ENCODE measurements at places on chromosomes 6 and 20.
A peak's percentile ranks its signal among the peaks of the same experiment; 100 is the strongest.

- no peak for DNase-seq
These were observed 102.3 kb upstream of the BMP2 start for GRCh38 chr20:6665161-6665560.

DNA sequence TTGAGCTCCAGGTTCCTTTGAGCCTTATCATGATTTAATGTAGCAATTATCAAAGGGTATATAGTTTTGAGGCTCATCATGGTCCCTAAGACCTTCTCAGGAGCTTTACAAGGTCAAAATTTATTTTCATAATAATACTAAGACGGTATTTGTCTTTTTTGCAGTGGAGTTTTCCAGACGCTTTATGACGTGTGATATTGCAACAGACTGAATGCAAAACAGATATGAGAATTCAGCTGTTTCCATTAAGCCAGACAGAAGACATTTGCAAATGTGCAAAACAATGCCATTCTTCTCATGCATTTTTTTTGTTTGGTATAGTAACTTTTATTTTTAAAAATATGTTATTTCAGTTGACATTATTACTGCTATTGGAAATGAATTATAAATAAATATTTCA is 24.7 kb upstream of the CNKSR3 start:
- no peak for DNase-seq

- no peak for DNase-seq
These were observed 42.3 kb downstream of the CCDC170 start for GRCh38 chr6:151536188-151536479.

DNA sequence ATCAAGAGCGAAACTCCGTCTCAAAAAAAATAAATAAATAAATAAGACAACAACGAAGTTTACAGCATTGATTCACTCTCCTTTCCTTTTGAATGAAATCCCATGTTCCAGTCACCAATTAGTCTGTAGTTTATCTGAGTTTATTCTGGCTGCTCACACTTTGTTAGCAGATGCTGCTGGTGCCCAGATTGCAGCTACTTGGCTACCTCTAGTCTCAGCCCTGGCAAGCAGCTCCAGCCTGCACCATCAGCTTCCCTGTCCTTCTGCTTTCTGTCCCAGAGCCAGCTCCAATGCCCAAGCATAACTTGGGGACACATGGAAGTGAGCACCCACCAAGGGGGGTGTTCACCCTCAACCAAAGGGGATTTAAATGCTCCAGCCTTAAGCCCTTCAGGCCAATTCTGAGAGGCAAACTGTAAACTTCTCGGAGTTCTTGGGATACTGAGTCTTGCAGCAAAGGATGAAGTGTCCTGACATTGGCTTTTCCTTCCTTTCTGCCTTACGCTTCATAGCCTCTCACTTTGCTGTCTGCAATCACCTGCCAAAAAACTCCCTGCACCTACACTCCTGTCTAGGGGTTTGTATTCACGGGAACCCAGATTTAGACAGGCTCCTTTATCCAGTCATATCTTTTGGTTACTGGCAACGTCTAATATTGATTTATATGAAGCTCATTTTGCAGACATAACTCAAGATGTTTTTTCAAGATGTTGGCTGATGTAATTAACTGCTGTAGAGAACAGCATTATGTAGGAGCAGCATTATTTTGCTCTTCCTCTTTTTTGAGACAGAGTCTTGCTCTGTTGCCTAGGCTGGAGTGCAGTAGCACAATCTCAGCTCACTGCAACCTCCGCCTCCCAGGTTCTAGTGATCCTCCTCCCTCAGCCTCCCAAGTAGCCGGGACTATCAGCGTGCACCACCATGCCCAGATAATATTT is 9.8 kb upstream of the TASP1 start:
- DNase-seq, result no peak

DNA sequence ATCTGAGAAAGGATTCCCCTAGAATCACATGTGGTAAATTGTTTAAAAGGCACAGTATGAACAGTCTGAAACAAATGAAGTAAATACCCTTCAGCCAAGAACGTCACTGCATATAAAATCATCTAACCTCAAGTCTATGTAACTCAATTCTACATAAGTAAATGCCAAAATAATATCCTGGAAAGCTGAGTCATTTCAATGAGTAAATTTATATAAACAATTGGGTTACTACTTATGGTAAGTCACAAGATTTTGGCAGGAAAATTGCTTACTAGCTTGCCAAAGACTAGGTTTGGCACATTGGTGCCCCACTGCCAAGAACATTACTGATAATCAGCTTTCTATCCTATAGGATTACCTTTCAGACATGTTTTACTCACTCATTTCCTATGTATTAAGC is 8.4 kb downstream of the GMDS start:
- no peak for DNase-seq

GRCh38 chr20:18692447-18692846 is 104.6 kb downstream of the DTD1 start:
- DNase-seq, result no peak

- peak; percentile 3 for DNase-seq
These were observed 220.8 kb downstream of the TRDN start for GRCh38 chr6:123415844-123416468.

Data from stimulated activated CD4-positive, alpha-beta T cell treated with anti-CD3 and anti-CD28 coated beads, Interleukin-1b, Interleukin-23, amount 100 ng/mL, for 24 hours (primary cell).